HEK293T (cell line): ENCODE measurements at places on chromosomes 7 and 10.
A peak's percentile ranks its signal among the peaks of the same experiment; 100 is the strongest.

DNA sequence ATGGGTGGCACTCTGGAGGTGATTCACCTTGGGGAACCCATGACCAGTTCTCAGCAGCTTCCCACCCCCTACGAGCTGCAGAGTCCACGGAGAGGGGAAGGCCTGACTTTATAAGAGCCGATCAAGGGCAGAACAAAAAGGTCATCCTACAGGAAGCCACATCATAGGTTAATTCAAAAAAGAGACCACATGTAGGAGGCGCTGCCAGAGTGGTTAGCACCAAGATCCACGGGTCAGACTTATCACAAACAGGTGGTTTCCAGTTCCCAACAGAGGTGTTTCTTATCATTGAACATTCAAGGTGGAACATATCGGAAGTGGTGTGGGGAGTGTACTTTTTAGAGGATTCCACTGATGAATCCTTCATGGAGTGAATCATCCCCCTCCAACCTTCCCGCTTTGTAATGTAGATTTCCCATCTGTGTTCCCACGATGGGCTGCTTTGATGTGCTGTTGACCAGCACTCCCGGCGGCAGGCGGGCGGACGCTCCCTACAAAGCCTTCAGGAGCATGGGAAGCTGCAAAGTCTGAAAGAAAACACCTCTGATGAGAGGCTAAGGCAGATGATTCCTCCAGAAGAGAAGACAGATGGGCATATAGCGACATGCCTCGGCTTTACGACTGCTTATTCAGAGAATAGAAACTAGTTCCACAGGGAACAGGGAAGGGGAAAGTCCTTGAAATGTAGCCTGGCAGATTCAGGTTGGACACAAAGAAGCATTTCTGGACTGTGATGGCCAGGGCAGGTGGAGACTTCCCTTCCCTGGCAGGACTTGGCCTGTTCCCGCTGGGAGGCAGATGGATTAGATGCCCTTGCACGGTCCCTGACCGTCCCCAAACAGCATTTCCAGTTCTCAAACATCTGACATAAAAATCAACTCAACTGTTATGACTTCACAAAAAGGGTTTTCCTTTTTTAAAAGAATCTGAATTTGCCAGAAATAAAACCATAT lies 66.5 kb downstream of the AFAP1L2 start:
- DNase-seq = no peak

- DNase-seq = peak; percentile 34
These were observed 42.0 kb upstream of the ICA1 start for GRCh38 chr7:8303904-8304528.

DNA sequence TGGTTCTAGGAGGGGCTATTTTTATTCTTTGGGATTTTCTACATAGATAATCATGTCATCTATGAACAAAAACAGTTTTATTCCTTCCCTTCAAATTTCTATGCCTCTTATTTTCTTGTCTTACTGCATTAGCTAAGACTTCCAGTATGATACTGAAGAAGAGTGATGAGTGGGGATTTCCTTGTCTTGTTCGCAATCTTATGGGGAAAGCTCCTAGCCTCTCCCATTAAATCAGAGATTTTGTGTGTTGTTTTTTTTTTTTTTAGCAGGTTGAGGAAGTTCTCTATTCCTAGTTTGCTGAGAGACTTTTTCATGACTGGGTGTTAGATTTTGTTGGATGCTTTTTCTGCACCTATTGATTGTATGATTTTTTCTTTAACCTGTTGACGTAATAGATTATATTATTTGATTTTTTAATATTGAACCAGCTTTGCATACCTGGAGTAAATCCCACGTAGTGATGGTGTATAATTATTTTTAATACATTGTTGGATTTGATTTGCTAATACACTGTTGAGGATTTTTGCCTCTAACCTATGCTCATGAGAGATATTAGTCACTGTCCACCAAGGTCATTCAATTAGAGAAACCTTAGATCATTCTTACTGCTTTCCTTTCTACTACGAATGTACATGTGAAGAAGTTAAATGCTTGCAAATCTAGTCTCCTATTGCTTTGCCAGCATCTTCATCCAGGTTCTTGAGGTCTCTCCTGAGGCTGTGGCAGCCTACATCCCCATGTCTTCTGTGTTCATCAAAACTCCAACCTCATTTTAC lies 6.5 kb downstream of the ATP5F1C start:
- no peak for DNase-seq

- no peak for DNase-seq
These were observed 116.0 kb downstream of the PTPN20 start for GRCh38 chr10:47027108-47027783.

GRCh38 chr10:86653379-86653778 lies 968 bp upstream of the OPN4 start:
- DNase-seq = no peak

GRCh38 chr10:132707776-132708171 lies 78.2 kb downstream of the NKX6-2 start:
- DNase-seq = no peak

GRCh38 chr7:32301427-32301826 lies 188.8 kb downstream of the LSM5 start:
- DNase-seq = no peak

DNA sequence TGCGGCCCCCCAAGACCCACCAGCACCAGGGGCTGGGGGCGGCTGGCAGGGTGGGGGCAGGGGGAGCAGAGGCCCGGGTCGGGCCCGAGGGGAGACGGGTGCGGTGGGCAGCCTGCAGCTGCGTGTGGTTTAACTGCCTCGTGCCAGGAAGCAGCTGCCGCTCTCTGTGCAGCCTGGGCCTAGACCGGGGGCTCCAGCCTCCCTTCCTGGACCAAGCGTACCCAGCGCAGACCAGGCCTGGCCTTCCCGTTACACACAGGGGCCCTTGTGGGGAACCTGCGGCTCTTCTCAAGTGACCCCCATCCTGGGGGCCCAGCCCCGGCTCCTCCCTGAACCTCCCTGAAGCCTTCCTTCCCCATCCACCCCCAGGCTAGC lies 6.6 kb upstream of the INTS1 start:
- no peak for DNase-seq

- DNase-seq = no peak
These were observed 101.5 kb upstream of the TAS2R16 start for GRCh38 chr7:123096976-123097375.
